ENCODE measurements at places on chromosomes 1 and 21.
A peak's percentile ranks its signal among the peaks of the same experiment; 100 is the strongest.

GRCh38 chr1:17155257-17155920, 36.1 kb upstream of the PADI2 start:
- DNase-seq: no peak

DNA sequence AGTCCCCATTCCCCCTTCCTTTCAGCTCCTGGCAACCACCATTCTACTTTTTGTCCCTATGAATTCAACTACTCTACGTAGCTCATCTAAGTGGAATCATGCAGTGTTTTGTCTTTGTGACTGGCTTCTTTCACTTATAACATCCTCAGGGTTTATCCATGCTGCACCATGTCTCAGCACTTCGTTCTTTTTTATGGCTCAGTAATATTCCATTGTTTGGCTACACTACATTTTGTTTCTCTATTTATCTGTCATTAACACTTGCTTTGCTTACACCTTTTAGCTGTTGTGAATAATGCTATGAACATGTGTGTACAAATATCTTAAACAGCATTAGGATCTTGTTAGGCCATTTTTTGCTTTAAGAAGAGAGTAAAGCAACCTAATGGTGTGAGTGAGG, 1.5 kb upstream of the MRPS14 start:
- DNase-seq: no peak

GRCh38 chr1:38173848-38174247, 127.3 kb upstream of the POU3F1 start:
- DNase-seq: no peak

GRCh38 chr1:30286241-30286987, 437.0 kb downstream of the MATN1 start:
- DNase-seq: no peak

DNA sequence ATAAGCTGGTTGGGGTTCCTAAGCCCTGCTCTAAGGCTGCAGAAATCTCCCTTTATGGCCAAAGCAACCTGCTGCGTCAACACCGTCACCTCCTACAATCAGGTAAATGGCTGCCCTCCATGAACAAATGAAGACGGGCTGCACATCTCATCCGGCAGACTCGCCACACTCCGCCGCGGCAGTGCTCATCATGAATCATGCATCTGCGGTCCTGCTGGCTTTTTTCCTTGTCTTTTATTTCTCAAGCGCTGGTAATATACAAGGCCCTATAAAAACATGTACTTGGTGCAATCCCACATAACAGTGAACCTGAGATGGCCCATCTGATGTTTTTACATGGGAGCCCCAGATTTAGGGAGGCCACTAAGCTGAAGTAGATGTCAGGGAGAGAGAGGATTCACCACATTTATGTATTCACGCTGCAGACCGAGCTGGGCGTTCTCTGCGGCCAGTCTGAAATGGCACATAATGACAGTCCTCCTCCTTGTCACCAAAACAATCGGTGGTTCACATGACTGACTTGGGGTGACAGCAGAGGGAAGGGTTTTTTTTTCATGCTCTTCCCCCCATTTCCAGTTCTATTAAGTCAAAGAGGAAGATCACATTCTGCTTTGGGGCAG, 91.6 kb downstream of the KAZN start:
- DNase-seq: no peak

DNA sequence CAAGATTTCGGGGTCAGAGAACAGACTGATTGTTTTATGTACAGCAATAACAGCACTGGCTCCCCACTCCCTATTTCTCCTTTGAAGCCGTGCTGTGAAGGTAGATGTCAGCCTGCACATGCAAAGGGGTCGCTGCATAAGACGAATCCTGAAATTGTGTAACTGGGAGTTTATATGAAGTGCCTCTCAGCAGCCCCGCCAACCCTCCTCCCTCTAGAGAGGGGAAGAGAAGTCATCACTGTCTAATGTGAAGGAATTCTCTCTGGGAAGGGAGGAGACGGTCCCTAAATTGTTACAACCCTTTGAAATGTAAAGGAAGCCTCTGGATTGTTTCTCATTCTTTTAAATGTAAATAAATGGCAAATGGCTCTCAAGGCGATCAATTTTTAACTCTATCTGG, 545.3 kb downstream of the PLA2G4A start:
- DNase-seq: no peak

DNA sequence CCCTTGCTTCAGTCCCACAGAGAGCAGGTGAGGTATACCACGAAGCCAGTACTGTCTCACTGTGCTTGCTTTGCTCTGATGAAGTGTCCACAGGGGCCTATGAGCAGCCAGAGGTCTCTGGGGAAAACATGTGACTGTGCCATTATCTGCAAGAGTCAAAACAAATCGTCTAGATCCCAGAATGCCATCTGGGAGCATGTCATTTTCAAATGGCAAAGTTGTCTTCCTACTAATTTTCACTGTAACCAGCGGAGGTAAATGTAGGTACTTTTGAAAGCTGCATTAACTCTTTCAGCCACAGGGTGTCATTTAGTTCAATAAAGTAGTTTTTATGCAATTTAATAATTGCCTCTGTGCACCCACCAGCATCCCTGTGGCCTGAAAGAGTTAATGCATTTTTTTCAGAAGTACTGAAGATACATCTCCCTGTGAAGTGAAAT, 173.6 kb upstream of the SGIP1 start:
- DNase-seq: no peak

- DNase-seq: peak; percentile 17
Measured at GRCh38 chr1:230977761-230978490, 735 bp downstream of the TTC13 start.

- no peak for DNase-seq
Measured at GRCh38 chr1:89095737-89096136, 30.2 kb downstream of the GBP2 start.

GRCh38 chr1:19623523-19623922, 20.6 kb upstream of the NBL1 start:
- no peak for DNase-seq

- no peak for DNase-seq
Measured at GRCh38 chr1:153619171-153619570, 3.0 kb upstream of the S100A14 start.

GRCh38 chr1:208013210-208013609, 102.3 kb upstream of the CD34 start:
- no peak for DNase-seq

DNA sequence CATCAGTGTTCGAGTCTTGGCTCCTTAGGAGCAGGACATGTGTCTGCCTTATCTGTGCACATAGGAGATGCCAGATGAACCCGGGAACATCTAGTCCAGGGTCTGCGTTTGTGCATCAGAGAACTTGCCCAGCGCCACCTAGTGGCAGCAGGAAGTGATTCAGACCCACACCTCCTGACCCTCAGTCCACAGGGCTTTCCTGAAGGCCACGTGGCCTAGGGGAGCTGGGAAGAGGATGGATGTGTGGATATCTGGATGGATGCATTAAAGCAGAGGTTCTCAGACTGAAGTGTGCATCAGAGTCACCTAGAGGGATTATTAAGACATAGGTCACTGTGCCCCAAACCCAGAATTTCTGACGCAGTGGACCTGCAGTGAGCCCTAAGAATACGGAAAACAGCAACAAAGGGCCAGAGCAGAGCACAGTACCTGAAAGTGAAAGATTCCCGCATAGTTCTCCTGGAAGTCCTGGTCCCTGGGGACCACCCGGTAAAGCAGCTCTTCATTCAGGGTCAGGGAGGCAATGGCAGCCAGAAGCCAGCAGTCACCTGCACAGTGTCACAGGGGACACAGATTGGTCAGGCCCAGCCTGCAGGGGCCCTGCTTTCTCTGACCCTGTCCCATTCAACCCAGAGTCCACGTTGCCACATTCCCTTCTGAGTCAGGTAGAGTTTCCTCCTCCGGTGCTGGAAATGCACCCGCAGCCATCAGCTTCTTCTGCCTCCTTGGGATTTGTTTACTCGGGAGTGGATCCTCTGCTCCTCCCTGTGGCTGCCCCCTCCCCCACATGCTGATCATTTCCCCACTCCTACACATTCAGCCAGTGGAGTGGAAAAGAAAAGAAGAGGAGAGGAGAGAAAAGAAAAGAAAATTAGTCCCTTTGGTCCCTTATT, 37.0 kb downstream of the CAPN8 start:
- peak; percentile 30 for DNase-seq

- DNase-seq: no peak
Measured at GRCh38 chr1:166915941-166916340, 39.9 kb upstream of the TADA1 start.

DNA sequence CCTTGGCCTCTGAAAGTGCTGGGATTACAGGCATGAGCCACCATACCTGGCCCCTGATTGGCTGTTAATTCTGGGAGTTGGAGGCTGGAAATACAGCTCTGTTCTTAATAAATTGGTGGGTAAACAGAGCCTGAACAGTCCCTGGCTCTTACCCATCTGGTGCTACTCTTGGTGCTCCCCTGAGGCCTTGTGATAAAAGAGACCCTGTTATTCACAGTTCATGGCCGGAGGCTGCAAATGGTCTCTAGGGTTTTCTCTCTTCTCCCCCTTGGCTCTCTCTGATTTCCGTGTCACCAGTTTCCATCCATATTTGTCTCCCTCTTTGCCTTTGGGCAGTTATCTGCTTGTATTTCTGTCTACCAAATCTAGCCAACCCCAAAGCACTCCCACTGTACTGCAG, 17.2 kb downstream of the NFASC start:
- no peak for DNase-seq

DNA sequence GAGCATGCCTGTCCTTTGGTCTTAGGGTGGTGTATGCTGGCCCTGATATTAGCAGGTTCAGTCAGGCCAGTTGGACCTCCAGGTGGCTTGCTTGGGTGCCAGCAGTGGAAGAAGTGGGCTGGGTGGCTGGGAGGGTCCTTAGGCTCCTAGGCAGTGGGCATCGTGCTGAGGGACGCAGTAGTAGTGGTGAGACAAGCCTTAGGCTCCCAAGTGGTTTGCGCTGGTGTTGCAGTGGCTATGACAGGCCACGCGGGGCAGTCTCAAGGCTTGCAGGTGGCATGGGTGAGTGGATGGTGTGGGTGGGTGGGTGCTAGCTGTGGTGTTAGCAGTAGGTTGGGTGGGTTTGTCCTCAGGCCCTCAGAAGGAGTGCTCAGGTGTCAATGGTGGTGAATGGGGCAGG, 162.3 kb downstream of the FMN2 start:
- no peak for DNase-seq

DNA sequence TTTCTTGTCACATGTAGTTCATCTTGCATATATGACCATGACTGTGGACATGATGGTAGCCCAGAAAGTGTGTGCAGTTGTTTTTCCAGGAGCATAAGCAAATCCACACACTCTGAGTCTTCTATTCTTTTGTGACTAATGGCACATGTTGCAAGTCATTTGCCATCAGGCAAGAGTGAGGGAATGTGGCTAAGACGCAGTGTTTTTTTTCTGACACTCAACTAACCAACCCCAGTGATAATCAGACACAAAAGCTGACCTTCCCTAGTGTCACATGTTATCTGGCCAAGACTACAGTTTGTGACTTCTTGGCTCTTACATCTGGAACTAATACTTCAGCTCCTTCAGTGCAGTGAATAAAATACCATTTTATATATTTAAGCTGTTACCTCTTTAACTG, 108.8 kb downstream of the ITSN1 start:
- no peak for DNase-seq

DNA sequence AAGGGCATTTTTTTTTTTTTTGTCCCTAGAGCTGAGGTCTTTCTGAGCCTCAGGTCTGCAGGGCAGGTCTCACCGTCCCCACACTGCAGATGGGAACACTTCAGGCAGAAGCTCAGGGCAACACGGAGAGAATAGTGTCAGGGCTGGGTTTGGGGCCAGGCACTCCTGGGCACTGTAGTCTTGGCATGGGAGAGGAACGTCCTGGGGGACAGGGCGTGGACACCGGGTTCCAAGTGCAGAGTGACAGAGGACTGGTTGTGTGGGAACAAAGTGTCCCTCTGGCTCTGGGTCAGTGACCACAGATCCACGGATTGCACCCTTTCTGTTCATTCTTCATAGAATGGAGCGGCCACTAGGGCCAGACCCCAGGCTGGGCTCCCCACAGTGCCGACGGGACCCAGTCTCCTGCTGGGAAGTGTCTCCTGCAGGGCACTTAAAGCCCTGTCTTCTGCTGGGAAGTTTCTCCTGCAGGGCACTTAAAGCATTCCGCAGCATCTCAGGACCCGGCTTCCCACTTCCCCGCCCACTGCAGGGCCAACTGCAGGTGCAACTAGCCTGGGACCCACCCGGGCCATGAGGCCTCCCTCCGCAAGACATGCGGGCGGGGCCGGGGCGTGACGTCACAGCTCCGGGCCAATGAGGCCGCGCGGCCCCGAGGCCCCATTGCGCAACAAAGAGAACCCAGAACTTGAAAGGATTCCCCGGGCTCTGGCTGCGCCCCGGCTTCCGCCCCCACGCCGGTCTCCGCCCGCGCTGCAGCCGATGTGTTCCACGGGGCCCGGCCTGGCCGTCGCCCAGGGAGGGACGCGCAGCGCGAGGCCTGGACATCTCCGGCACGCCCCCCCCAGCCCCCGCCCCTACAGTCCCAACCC, 1.2 kb downstream of the GPR153 start:
- peak; percentile 69 for DNase-seq

DNA sequence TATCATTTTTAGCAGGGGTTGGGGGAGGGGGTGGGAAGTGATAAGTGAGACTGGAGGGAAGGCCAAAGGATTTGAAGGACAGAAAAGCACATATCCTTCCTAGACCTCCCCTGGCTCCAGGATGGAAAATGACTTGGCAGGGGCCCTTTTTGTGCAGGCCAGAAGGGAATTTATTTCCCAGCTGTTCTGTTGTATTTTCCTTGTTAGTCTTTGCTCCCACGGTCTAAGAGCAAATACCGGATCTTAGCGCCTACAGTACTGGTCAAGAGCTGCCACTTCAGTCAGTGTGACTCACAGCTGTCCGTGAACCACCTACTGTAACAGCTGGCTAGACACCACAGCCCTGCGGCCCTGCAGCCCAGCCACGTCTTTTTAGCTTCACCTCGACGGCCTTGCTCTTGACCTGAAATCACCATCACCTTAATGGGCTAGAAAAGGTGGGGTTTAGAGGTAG, 51.0 kb upstream of the ERRFI1 start:
- DNase-seq: no peak

DNA sequence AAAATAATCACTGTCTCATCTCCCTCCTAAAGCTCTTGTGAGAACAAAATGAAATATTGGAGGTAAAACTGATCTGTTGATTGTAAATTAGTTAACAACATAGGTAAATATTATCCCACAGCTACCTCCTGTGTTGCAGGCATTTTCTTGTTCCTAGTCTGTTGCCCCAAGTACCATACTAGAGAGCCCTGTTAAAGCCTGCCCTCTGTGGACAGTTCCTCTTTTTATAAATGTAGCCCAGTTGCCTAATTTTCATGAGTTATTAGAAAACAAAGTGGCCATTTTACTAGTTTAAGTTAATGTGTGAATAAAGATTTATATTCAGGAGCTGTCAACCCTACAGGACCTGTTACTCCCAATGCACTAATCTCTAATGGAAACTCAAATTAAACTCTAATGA, 180.0 kb upstream of the KCND3 start:
- DNase-seq: no peak

- DNase-seq: no peak
Measured at GRCh38 chr21:42311816-42312625, 3.2 kb downstream of the TFF3 start.

DNA sequence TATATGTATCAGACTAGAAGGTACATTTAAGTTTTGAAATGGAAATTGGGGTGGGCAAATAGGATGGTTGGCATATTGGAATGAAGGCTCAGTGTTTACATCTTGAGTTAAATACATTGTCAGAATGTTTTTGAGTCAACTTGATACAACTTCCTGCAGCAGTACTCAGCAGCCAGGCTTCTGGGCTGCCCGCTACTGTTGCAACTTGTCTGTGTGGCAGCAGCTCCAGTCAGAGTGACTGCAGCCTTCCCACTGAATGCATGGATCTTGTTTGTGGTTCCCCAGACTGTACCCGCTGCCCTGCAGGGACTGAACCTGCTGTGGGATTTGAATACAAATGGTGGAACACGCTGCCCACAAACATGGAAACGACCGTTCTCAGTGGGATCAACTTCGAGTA, 24.9 kb upstream of the SARS1 start:
- no peak for DNase-seq
